ENCODE measurements at places on chromosomes 7 and 10.

DNA sequence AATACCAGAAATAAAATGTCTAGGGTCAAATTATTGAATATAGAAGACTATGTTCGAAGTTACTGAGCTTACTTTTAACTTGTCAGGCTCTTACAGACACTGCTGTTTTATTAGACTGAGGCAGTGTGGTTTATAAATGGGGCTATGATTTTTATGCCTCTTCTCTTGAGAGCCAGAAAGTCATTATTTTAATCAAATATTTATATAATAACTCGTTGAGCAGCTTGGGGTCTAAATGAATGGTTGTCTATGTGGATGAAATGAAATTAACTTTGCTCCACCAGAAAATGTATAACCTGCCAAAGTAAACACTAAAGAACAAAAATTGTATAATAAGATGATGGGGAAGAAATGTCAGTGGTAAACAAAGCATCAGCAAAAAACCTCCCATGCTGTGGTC is 175.6 kb upstream of the THSD7A start:
- no peak for DNase-seq

DNA sequence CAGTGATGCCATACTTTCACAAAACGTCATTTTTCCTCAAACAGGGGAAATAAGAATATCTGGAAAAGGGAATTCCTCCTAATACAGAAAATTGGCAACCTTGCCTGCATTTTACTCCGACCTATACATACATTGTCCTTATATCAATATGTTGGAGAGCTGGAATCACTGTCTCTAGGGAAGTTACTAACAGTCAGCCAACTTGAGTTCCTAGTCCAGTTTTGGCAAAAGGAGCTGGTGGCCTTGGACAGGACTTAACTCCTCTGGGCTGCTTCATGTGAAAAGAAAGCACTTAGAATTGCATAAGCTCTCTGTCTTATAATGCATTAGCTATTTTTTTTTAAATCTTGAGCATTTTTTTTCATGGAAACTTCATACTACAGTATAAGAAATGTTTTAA is 174.2 kb upstream of the HGF start:
- DNase-seq = no peak

DNA sequence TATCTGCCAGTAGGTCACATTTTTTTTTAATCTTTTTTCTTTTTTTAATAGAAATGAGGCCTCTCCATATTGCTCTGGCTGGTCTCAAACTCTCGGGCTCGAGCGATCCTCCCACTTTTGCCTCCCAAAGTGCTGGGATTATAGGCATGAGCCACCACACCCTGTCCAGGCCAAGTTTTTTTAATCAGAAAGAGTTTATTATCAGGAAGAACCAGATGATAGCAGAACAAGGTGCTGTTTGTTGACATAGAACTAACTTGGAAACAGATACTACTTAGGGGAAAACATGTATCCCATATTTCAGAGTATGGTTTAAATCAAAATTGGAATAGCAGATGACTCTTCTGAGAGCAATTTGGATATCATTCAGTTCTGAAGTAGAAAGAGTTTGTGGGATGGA is 118.6 kb downstream of the NRF1 start:
- no peak for DNase-seq

DNA sequence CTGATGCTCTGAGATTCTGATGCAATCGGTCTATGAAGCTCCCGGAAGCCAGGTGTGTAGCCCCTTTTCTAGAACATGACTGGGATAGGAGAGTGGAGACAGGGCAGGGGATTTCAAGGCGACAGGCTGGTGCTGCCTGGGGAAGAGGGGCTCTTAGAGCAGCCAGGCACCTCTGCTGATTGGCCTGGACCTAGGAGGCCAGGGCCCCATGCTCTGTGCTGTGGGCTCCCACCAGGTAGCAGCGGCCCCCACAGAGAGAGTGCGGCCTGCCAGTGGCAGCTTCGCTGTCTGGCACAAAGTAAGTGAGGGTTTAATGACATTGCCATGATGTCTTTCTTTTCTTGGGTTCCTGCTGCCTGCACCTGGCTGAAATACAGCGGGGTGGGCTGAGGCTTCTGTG is 99.4 kb upstream of the PODXL start:
- no peak for DNase-seq

- no peak for DNase-seq
These were observed 754.7 kb downstream of the GRID1 start for GRCh38 chr10:85611746-85612377.

- peak; percentile 87 for DNase-seq
These were observed 730.6 kb upstream of the IGFBP3 start for GRCh38 chr7:46651561-46652088.
